NCI-H1436 treated with DMSO at 0.1 percent for 48 hours (cell line): ENCODE measurements at places on chromosomes 3 and 15.

DNA sequence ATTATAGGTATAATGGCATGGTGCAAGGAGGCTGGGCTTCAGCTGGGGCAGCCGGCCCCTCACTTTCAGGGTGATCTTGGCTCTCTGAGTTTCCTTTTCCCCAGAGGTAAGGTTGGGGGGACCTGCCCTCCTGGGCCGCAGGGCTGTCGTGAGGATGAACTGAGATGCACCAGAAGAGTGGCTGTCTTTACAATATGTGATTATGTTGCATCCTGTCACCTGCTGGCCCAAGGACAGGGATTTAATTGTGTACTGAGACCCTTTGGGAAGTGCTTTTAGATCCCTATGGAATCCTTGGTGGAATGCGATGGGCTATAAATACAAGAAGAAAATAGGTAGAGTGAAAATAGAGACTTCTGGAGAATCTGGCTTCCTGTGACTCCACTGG, 22.1 kb downstream of the ANAPC13 start:
- no peak for DNase-seq

DNA sequence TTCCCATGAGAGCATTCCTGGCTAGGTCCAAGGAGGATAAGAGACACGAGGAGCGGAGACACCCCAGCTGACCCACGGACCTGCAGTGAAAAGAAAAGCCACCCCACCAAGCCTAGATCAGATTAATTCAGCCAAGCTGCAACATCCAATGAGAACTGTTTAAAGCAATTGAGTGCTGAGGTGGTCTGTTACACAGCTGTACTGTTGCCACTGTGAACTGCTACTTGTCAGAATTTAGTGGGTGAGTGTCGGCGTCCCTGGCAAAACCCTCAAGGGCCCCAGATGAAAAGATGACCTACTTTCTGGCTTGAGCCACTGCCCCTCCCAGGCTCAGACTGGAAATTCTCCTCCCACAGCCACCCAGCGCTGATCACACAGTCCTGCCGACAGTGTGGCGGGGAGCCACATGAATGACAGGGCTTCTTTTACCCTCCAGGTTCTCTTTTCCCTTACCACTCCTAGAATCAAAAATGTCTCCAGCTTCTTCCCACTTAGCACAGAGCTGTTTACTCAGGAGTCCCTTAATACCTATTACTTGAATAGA, 26.4 kb upstream of the KBTBD12 start:
- no peak for DNase-seq

- no peak for DNase-seq
Measured at GRCh38 chr3:25257026-25257425, 171.0 kb upstream of the RARB start.

DNA sequence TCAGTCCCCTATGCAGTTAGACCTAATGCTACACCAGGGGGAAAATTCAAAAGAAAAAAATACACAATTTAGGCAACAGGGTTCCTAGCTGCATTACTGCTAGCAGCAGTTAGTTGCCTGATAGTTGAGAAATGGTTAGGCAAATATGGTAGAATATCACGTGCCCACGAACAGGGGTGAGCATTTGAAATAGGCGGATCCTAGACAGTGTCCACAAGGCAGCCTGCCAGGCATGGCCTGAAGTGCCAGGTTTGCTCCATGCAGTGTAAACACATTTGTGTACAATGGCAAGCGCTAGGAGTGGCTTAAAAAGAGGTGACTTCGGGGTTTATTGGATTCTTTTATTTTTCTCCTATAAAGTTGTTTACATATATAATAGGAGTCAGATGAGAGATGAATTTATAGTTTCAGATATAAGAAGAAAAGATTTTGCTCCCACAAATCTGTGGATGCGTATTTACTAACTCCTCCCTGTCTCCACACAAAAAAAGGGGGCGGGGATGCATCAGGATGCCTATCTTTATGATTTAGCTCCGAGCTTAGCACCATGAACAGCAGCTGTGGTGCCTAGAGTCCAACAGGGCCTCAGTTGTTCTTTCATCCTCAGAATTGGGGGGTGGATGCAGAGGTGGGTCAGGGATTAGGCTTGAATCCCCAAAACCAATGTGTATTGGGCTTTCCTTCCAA, 3.9 kb upstream of the TGM4 start:
- no peak for DNase-seq

DNA sequence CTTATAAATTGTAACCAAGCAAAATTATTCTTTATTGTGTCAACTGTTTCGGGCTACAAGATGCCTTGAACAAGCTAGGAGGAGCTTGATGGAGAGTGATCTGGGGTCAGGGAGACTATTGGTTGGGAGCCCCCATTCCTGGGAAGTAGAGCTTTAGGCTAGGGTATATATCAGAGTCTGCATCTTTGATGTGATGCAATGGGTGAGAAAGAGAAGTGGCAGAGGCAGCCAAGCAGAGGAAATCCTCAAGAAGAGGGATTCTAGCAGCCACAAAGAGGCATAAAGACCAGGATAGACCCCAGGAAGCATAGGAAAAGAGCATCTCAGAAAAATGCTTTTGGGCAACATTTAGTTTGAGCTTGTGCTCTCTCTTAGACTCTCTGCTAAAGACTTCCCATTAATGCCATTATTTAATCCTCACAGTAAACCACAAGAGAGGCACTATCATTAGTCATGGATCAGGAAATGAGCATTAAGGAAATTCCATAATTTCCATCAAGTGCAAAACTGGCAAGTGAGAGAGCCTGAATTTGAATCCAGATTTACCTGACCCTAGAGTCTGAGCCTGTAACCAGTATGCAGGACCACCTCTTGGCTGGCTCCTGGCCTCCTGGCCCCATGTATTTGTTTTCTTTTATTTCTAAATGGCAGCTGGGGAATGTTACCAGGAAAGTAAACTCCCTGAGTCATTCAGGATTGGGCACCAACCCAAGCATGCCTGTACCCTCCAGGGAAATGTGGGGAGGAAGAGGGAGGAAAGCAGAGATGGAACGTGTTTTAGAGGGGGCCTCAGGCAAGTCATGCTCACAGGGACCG, 118.7 kb downstream of the RPL22L1 start:
- DNase-seq, result no peak

- DNase-seq, result no peak
Measured at GRCh38 chr3:177353140-177353539, 155.9 kb upstream of the TBL1XR1 start.

GRCh38 chr3:117398141-117398899, 688.7 kb downstream of the TUSC7 start:
- no peak for DNase-seq

GRCh38 chr3:87370007-87370406, 93.6 kb upstream of the POU1F1 start:
- no peak for DNase-seq

DNA sequence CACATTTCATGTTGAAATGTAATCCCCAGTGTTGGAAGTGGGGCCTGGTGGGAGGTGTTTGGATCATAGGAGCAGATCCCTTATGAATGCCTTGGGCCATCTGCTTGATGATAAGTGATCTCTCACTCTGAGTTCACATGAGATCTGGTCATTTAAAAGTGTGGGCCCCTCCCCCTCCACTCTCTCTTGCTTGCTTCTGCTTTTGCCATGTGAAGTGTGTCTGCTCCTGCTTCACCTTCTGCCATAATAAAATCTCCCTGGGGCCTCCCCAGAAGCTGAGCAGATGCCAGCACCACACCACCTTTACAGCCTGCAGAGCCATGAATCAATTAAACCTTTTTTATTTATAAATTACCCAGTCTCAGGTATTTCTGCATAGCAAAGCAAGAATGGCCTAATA, 14.2 kb upstream of the CD200R1L start:
- no peak for DNase-seq

DNA sequence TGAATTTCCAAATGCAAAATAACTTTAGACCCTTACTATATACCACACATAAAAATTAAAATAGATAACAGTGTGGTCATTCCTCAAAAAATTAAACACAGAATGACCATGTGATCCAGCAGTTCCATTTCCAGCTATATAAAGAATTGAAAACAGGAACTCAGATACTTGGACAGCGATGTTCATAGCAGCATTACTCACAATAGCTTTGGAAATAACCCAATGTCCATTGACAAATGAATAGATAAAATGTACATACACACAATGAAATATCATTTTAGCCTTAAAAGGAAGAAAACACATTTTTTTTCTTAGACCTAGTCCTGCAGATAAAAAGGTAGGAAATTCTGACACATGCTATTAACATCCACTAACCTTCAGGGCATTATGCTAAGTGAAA, 26.7 kb downstream of the RAD51 start:
- DNase-seq, result no peak

GRCh38 chr3:87161013-87161412, 66.1 kb upstream of the CHMP2B start:
- no peak for DNase-seq

- DNase-seq, result no peak
Measured at GRCh38 chr3:48678056-48678455, 7.7 kb downstream of the NCKIPSD start.

GRCh38 chr3:5898106-5898505, 710.6 kb downstream of the EDEM1 start:
- DNase-seq, result no peak

DNA sequence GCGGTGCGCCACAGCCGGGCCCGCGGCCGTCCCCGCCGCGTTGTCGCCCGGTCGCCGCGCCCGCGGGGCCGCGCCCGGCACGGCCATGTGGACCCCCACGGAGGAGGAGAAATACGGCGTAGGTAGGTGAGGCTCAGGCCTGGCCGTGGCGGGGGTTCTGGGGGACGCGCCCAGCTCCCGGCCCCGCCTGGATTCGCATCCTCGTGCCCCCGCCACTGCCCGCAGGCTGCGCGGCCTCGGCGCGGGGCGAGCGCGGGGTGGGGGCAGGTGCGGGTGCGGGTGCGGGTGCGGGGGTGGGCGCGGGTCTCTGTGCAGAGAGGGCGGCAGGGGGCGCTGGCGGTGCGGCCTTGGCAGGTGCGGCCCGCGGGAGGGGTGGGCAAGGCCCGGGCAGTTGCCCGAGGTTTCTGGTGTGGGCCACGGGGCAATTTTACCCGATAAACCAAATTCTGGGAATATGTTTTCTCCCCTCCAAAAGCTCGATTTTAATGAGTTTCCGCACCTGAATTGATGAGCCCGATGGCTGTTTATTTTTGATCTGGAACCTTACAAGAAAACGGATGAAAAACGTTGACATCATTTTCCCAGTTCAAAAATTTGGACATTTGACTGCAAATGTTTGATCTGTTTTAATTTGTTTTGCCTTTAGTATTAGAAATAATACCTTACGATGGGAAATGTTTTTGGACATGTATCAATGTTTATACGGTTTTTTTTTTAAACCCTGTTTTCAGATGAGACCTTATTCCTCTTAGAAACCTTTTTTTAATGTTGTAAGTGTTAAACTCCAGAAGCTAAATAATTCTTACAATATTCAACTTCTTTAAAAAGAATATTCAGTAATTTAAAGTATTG, 678 bp downstream of the DOCK3 start:
- no peak for DNase-seq

- DNase-seq, result no peak
Measured at GRCh38 chr3:134430174-134430573, 55.6 kb downstream of the ANAPC13 start.

DNA sequence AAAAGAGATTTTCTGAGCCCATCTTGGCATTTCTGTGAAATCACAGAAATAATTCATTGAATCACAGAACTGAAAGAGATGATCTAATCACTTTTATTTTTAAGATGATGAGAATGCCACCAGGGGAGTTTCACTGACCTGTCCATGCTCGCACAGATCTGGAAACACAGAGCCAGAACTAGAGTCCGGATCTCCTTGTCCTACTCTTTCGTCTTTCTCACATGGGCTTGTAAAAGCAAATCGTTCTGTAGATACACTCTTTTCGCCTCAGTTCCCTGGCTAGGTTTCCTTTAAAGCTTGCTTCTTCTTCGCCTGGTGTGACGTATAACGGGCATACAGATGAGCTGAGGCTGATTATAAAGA, 122.5 kb upstream of the SPRED1 start:
- DNase-seq, result no peak

DNA sequence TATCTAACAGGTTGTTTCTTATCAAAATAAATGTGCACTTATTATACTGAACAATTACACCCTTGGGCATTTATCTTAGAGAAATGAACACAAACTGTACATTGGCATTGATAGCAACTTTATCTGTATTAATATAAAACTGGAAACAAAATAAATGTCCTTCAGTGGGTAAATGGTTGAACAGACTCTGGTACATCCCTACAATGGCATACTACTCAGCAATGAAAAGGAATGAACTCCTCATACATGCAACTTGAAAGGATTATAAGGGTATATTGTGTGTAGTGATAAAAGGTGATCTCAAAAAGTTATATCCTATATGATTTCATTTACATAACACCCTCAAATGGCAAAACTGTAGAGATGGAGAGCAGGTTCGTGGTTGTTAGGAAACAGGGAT, 23.7 kb upstream of the DLG1 start:
- DNase-seq, result no peak

GRCh38 chr3:18443665-18444594, 18.8 kb upstream of the SATB1 start:
- no peak for DNase-seq

DNA sequence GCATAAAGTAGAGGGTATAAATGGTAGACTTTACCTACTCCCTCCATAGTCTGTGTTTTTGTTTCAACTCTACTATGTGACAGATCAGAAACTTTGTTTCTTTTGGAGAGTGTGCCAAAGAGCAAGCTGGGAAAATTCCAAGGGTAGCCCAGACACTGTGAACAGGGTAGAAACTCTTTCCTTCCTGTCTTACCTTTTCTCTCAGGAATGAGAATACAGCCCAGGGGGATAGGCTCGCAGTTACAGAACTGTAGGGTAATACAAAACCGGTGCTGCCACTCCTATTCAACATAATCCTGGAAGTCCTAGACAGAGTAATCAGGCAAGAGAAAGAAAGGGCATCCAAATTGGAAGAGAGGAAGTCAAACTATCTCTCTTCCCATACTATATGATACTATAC, 256.3 kb downstream of the CPNE4 start:
- DNase-seq, result no peak

GRCh38 chr3:75176937-75177336, 487.2 kb upstream of the FRG2C start:
- no peak for DNase-seq

DNA sequence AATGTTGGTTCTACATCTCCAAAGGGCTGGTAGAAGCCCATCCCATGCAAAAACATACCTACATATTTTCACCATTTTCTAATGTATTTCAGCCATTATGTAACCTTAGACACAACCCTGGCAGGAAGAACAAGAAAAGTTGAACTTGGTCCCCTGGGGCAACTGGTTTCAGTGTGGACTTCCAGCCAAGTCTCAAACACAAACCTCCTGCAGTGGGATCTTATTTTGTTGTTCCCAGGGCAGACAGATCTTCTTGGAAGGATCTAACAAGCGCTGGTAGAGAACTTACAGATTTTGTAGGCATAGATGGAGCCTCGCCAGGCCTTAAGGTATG, 96.3 kb downstream of the ADAMTS17 start:
- DNase-seq, result no peak

DNA sequence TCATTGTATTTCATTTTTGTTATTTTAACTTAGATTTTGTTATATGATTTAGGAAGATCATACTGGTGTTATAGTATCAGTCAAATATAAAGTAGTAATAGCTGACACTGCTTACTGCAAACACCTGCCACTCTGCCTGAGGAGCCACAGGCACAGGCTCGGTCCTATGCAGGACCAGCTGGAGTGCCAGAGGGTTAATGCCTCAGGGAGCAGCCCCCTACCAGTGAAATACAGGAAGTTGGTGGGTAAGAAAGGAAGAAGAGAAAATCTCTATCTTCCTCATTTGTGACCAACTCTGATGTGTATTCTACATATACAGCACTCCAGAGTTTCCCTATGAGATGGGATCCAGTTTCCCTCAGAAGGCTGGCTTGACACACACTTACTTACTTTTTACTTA, 593.3 kb downstream of the UNC13C start:
- no peak for DNase-seq
